A375 (cell line): ENCODE measurements at places on chromosomes 1 and 21. TPM values are rescaled to one million over a fixed set of nuclear protein-coding genes. Genes with fewer than 3 reads are reported as not detected.

The TTC39A gene
- total RNA-seq, result 0.98 and 1.6 TPM in 2 replicates

The C1orf185 gene
- total RNA-seq, result 0.74 TPM in 1 of 2 replicates, not detected in the other

The RNF220 gene
- 118 and 133 TPM in 2 replicates for total RNA-seq

The LCE2B gene
- total RNA-seq, result not detected in 2 replicates

The MYOC gene
- total RNA-seq, result not detected in 2 replicates

The RGS8 gene
- 0.04 and 0.11 TPM in 2 replicates for total RNA-seq

The OR6N1 gene
- total RNA-seq, result not detected in 2 replicates

The LEFTY2 gene
- total RNA-seq, result not detected in 2 replicates

The OR10J1 gene
- not detected in 2 replicates for total RNA-seq

The FAM78B gene
- 7.1 and 8.3 TPM in 2 replicates for total RNA-seq

The COL11A1 gene
- 0.30 and 0.82 TPM in 2 replicates for total RNA-seq

The CDA gene
- not detected in 2 replicates for total RNA-seq

The RGSL1 gene
- not detected in 2 replicates for total RNA-seq

The CYP4A22 gene
- total RNA-seq, result not detected in 2 replicates

The B4GALT3 gene
- total RNA-seq, result 55.0 and 56.1 TPM in 2 replicates

The BNIPL gene
- 0.30 and 2.2 TPM in 2 replicates for total RNA-seq

The GJA9 gene
- not detected in 2 replicates for total RNA-seq
